Mesendoderm (in vitro differentiated cells): ENCODE measurements at places on chromosomes 7 and 10.

DNA sequence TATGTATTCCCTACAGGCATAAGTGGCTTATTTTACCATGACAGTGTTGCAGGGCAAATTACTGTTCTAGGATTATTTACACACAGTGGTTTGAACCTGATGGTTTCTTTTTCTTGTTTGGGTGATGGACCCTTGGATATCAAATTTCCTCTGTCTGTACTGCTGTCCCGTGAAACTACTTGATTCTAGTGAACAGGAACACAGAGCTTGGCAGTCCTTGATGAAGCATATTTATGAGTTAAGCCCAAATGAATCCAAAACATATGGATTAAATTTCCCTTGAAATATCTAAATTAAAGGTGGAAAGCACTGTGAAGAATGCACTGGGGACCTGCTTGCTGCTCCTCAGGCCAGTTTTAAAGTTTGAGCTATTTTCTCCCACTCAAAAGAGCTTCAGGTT is 635.3 kb downstream of the INHBA start:
- DNase-seq, result no peak

DNA sequence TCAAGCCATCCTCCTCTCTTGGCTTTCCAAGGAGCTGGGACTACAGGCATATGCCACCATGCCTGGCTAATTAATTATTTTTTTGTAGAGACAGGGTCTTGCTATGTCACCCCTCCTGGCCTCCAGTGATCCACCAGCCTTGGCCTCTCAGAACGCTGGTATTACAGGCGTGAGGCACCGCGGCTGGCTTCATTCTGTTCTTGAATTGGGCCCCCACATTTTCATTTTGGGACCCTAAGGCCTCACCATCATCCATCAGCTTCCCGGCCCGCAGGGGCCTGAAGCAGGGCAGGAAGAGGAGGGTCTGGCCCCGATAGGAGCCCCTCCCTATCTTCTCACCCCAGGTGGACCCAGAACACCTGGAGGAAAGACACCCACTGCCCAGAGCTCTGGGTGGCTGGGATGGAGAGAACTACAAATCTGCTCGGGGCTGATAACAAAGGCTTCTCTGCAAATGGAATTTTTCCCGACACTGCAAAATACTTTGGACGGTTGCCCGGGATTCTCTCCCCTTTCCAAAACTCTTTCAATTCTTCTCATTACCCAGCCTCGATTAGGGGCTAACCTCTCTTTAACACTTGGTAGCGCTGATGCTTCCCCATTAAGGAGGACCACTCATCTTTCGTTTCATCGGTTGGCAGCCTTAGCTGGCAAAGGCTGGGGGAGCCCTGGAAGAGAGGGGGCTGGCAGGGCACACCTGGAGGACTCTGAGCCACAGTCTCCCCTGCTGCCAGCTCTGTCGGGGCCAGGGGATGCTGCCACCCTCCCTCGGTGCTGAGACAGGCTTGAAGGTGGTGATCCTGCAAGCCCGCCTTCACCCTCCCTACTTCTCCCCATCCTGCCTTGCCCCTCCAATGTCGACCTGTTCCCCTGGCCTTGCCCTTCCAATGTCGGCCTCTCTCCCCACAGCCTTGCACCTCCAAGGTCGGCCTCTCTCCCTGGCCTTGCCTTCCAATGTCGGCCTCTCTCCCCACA is 81.0 kb upstream of the GNA12 start:
- no peak for DNase-seq

GRCh38 chr10:57785068-57785467 is 482.6 kb downstream of the IPMK start:
- no peak for DNase-seq

DNA sequence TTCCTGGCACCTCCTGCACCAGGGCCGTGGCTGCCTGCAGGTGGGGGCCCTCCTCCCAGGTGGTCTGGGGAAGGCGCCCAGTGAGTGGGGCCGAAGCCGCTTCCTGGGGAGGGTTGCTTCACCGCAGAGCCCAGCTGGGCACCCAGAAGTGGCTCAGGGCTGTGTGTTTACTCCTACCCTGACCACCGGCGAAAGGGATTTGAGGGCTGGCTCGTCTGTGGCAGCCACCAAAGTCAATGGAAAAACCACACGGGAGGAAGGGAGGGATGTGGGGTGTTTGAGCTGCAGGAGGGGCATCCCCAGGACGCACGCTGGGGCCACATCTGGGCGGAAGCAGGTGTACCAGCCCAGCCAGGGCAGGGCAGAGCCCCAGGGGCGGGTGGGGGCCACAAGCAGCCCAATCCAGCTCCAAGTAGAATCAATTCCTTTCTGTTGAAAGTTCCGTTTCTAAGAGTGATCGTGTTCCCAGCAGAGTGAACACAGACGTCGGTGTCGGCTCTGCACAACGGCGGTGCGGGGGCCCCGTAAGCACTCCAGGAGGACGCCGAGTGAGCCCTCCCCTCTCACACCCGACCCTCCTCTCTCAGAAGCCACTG is 69.9 kb downstream of the FOXL3 start:
- no peak for DNase-seq

DNA sequence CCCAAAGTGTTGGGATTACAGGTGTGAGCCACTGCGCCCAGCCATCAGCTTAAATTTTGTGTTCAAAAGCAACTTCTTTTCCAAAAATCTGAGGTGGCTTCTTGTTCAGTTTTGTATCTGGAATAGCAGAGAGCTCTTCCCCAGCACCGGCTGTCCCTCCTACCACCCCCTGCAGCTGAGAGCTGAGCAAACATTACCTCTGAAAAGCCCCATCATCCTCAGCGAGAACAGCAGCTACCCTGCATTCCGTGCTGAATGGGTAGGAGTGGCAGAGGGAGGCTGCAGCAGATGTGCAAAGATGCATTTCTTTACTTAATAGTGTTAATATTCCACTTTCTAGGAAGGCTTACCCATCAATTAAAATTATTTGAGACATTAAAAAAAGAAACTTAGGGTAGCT is 31.8 kb downstream of the CCM2 start:
- peak; percentile 27 for DNase-seq

- DNase-seq, result no peak
Measured at GRCh38 chr10:64023926-64024470, 502.8 kb downstream of the REEP3 start.

- DNase-seq, result no peak
Measured at GRCh38 chr7:73960548-73960947, 67.4 kb upstream of the ELN start.

DNA sequence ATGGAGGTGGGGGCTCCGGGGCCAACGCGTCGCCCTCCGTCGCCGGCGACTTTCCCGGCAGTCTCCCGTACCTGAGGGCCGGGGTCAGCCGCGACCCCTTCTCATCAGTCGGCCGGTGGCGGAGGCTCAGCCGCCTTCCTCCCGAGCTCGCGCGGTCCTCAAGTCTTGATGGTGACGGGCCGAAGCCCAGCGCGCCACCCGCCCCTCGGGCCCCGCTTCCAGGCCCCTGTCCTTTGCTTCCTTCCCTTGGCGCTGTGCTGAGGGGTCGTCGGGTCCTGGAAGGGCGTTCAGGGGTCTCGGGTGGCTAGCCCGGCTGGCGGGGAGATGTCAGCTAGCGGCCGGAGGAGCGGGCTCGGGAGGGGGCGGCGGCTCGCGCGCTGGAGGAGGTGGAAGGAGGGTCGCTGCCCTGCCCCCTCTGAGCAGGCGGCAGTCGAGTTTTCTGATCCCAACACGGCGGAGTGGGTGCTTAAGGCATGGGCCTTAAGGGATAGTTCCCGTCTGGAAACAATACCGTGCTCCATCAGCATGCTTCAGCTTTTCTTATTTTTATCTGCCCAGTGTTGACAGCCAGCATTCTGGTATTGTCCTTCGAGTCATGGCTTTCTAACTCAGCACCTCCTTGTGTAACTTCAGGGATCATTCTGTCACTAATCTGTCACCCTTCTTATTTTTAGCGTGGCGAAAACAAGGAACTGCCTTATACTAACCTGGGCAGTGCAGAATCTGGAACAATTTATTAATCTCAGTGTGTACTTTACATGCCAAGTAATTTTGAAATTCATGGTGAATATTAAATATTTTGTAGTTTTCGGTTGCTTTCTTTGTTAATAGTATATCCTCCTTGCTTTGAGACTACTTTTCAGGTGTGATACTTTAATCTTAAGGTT is 748 bp downstream of the PHTF2 start:
- DNase-seq, result peak; percentile 62

- DNase-seq, result no peak
Measured at GRCh38 chr7:66426996-66427395, 201.7 kb upstream of the KCTD7 start.

- peak; percentile 93 for DNase-seq
Measured at GRCh38 chr7:108455998-108456677, at the start of gene NRCAM. NRCAM (minus strand) TSS chr7:108456436; CDS start chr7:108240064, 216,372 bp downstream.

DNA sequence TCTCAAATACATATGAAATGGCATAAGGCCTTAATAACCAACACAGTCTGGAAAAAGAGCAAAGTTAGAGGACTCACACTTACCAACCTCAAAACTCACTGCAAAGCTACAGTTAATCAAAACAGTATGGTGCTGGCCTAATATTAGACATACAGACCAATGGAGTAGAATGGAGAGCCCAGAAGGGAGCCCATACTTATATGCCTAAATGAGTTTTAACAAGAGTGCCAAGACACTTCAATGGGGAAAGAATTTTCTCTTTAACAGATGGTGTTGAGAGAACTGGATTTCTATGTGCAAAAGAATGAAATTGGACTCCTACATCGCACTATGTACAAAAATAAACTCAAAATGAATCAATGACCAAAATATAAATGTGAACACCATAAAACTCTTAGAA is 522.6 kb downstream of the AUTS2 start:
- DNase-seq, result no peak

DNA sequence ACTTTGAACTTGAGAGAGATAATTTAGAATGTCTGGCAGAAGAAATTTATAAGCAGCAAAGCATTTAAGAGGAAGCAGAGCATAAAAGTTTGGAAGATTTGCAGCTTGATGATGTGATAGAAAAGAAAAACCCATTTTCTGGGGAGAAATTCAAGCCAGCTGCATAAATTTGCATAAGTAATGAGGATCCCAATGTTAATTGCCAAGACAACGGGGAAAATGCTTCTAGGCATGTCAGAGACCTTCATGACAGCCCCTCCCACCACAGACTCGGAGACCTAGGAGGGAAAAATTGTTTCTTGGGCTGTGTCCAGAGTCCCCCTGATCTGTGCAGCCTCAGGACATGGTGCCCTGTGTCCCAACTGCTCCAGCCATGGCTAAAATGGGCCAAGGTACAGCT is 263.6 kb upstream of the POT1 start:
- no peak for DNase-seq

DNA sequence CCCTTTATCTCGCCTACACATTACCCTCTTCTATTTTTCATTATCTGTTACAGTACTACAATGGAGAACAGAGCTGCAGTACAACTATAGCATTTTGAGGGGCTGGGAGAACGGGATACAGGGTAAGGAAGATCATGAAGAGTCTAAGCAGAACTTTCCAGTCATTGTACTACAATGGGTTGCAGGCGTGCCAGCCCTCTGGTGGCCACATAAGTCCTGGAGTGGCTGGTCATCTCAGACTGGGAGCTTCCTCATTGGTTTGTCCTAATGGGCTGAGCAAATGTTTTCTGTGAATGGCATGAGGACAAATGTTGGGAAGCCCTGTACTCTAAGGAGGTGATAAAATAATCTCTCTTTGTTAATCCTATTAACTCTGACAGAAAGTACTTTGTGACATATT is 33.0 kb downstream of the TMEM106B start:
- peak; percentile 86 for DNase-seq

- no peak for DNase-seq
Measured at GRCh38 chr10:128498746-128499145, 372.5 kb upstream of the MKI67 start.

- DNase-seq, result no peak
Measured at GRCh38 chr7:151798851-151799448, 78.0 kb downstream of the PRKAG2 start.

- peak; percentile 22 for DNase-seq
Measured at GRCh38 chr10:113735913-113736312, 15.6 kb upstream of the PLEKHS1 start.

GRCh38 chr10:11772575-11773288 is 30.6 kb downstream of the ECHDC3 start:
- DNase-seq, result no peak

GRCh38 chr7:81501220-81501619 is 268.6 kb downstream of the HGF start:
- no peak for DNase-seq

- no peak for DNase-seq
Measured at GRCh38 chr10:77881222-77881621, 45.3 kb downstream of the DLG5 start.

DNA sequence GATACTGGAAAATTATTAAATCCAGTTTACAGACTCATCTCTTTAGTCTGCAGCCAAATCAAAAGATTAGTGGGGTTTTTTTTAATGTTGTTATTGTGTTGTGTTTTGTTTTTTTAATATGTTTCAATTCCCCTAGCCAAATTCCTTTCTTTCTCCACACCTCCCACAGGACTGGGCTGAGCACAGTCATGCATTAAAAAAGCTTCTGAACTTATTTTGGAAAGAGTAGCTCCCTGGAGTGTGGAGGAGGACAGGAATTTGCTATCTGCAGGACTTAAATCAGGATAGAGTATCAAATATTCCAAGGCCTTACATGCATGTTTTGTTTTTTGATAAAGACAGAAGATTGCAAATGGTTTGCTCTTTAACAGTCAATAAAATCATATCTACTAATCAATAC is 90.7 kb downstream of the GNAI1 start:
- no peak for DNase-seq

DNA sequence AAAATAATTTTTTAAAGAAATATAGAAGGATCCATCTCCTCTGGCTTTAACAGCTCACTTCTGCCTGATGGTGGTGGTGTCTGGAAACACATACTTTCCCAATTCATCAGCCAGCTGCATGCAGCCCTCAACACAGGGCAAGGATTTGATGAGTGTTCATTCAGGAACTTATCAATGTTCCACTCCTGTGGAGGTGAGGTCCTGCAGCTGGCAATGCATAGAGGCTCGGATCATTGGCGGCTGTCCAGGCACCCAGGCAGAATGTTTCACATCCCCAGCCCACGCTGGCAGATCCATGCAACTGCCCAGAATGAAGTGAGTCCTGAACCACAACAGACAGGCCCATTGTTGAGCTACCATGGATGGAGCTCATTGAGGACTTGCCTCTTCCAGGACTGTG is 55.2 kb upstream of the KCNMA1 start:
- DNase-seq, result no peak

DNA sequence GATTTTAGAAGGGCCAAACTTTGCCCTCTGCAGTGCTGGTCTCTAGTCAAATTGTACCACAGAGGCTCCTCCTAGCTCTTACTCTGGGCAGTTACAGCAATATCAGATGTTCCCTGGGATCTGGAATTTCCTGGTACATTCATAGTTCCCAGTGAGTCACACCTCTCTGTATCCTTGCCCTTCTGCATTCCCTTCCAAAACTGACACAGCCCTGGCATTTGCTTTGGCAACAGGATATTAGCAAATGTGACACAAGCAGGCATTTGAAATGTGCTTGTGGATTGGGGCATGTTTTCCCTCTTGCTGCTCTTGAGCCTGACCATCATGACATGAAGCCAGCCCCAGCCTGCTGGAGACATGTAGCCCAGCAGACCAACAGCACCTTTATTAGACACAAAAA is 284.7 kb upstream of the AKR1E2 start:
- peak; percentile 3 for DNase-seq

DNA sequence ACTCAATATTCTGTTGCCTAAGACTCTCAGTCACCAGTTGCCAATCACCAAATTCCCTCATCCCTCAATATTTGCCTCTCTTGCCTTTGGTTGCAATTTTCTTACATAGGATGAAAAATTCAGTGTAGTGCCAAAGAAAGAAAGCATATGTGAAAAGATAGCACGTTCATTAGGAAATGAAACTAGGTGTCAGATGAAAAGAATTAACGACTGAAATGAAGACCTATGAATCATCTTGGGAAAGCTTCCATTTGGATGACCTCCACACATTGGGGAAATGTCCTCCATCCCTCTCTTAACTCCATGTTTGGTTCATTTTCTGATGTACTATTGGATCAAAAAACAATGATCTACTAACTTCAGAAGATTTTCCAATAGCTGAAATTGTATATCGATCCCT is 145.1 kb upstream of the MEOX2 start:
- DNase-seq, result no peak
